ENCODE measurements at places on chromosomes 1 and 21.
A peak's percentile ranks its signal among the peaks of the same experiment; 100 is the strongest.

DNA sequence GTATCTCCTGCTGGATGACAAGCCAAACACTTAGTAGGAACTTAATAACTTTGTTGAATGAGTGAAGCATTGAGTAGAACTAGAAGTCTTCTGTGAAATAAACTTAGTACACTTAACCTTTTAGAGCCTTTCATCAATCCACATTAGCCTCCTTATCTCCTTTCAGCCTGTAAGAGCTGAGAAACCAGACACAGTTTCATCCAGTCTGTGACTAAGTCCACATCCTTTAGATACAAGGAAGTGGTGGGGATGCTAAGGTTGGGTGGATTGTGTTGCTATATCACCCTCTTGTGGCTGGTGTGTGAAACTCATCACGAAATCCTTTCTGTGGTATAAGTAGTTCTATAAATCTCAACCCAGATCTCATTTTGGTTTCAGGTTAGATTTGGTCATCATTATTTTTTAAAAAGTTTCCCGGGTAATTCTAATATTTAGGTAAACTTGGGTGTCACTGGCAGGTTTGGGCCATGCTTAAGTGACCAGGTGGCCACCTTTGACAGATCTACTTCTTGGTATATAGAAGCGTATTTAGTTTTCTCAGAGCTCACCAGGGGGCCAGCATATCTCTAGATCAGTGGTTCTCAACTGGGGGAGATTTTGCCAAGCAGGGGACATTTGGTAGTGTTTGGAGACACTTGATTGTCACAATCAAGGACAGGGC, 27.8 kb upstream of the CD84 start:
- DNase-seq: peak; percentile 44

- DNase-seq: peak; percentile 60
Observed at GRCh38 chr1:50929376-50929958, 30.6 kb downstream of the FAF1 start.

DNA sequence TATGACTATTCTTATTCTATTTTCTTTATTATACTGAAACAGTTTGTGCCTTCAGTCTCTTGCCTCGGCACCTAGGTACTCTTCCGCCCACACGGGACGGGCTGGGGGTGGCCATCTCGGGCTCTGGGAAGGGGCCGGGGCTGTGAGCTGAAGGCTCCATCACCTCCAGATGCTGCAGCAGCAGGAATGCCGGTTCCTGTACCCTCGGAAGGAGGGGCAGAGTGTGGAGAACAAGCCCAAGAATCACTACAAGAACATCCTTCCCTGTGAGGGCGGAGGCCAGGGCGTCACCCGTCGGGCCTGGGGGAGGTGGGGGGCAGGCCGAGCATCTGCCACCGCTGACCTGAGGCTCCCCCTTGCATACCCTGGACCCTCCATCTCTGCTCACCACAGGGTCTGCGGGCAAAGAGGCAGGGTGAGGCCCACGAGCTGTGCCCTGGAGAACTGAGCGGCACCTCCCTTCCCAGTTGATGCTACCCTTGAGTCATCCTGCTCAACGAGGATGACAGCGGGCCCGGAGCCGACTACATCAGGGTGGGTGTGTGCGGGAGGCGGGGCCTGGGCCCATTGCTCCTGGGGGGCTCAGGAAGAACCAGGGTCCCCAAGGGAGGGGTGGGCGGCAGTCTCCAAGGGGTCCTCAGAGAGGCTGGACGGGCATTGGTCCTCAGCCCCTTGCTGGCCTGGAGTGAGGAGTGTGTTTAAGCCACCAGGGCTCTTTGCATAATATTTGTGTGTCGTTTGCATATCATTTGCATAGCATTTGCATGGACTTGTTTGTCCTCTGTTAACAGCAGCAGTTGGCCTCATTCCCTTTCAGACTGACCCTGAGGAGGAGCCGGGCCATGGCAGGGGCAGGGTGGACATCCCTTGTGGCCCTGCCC, 7.5 kb downstream of the RNF223 start:
- no peak for DNase-seq

- DNase-seq: no peak
Observed at GRCh38 chr1:46618754-46619415, 2.3 kb upstream of the MOB3C start.

- no peak for DNase-seq
Observed at GRCh38 chr21:27840262-27840661, 873.4 kb upstream of the ADAMTS5 start.

DNA sequence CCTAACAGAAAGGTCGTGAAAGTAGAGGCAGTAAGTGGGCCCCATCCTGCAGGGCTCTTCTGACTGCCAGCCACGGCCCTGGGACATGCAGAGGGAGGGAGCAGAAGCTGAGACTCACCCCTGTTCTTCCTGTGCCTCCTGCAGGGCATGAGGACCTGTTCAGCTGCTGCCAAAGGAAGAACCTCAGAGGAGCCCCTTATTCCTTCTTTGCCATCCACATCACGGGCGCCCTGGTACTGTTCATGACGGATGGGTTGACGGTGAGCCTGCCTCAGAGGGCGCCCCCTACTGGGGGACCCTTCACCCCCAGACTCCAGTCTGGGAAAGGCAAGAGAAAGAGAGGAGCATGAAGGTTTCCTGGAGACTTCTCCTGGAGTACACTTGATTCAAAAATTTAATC, 47.1 kb downstream of the ELK4 start:
- no peak for DNase-seq

DNA sequence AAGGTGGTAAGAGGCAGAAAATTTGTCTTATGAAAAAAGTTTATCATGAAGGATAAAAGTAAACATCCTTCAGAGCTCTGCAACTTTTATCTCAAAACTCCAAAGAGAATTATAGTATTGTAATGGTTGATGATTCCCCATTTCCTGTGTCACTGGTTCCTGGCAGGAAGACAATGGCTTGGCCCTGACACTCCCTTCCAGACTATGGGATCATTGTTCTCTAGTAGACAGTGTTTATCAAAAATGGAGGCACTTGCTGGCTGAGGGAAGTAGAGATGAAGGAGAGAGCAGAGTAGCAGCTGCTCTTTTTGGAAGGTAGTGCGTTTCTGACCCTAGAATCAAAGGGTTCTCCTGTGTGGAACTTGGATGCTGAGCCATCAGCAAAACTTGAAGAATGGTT, 145.9 kb upstream of the ATP1B1 start:
- DNase-seq: peak; percentile 76

- DNase-seq: no peak
Observed at GRCh38 chr1:65478379-65479026, 58.0 kb downstream of the LEPR start.

GRCh38 chr1:60896701-60897363, 185.5 kb upstream of the NFIA start:
- DNase-seq: no peak

DNA sequence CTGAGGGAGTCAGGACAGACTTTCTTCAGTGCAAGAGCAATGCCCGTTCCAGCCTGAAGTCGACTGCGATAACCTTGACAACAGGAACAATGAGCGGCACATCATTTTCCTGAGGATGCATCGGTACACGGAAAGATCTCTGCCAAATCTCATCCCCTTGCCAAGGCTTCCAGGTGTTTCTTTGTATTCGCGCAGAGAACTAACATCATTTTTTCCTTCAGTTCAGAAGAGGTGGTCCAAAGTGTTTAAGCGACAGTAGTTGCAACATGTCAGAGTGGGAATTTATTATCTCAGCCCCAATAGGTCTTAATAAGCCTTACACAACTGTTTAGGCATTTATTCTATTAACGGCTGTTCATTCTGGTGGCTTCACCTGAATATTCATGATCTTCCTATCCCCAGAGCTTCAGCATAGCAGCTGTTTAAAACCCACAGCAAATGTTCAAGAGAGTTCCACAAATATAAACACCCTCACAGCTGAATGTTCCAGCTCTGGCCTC, 129.7 kb upstream of the NFIA start:
- DNase-seq: no peak

GRCh38 chr21:41880153-41880552, 1.0 kb upstream of the PRDM15 start:
- DNase-seq: no peak

- no peak for DNase-seq
Observed at GRCh38 chr1:65734979-65735378, 57.7 kb upstream of the PDE4B start.

GRCh38 chr1:111653709-111654108, 34.1 kb downstream of the RAP1A start:
- no peak for DNase-seq

DNA sequence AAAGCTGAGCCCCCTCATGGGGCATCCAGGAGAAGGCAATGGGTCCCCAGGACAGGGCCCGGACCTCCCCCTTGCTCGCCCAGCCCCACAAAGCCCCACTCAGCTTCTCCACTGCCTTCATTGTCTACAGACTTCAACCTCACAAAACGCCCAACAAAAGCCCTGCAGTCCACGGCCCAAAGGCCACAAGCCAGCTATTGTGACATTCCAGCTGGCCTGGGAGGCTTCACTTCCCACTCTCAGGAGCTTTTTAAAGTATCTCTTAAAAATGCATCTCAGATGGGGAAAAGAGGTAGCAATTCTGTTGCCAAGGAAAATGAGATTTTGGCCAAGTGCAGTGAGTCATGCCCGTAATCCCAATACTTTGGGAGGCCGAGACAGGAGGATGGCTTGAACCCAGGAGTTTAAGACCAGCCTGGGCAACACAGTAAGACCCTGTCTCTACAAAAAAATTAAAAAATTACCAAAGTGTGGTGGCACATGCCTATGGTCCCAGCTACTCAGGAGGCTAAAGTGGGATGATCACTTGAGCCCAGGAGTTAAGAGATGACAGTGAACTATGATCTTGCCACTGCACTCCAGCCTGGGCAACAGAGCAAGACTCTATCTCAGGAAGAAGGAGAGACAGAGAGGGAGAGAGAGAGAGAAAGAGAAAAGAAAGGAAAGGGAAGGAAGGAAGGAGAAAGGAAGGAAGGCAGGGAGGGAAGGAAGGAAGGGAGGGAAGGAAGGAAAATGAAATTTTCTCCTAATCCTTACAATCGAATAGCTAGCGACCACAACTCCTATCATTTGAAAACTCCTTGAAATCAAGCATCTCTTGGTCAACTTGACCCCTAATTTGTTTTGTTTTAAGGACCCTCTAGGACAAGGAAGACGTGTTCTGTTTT, 31.4 kb upstream of the TARDBP start:
- peak; percentile 86 for DNase-seq

DNA sequence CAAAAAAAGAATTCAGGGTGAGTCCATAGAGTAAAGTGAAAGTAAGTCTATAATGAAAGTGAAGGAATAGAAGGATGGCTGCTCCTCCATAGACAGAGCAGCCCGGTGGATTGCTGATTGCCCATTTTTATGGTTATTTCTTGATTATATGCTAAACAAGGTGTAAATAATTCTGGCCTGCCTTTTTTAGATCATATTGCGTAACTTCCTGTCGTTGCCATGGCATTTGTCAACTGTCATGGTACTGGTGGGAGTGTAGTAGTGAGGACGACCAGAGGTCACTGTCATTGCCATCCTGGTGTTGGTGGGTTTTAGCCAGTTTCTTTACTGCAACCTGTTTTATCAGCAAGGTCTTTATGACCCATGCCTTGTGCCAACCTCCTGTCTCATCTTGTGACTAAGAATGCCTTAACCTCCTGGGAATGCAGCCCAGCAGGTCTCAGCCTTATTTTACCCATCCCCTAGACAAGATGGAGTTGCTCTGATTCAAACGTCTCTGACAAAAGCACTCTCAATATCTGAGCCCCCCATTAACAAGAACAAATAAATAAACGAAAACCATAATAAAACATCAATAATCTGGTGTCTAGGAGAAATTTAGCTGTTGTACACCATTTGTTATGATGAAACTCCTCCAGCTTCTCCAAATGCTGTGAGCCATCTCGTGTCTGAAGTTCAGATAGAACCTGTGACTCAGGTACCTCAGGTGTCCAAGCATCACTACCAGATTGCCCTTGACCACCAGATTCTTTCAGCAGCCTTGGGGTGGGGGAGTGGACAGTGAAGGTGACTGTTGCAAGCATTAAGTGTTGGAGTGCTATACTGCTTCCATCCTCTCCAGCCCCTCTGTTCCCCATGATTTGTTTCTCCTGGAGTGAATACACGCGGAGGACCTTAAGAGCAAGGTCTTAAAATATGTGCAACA, 36.0 kb downstream of the EBNA1BP2 start:
- DNase-seq: no peak

DNA sequence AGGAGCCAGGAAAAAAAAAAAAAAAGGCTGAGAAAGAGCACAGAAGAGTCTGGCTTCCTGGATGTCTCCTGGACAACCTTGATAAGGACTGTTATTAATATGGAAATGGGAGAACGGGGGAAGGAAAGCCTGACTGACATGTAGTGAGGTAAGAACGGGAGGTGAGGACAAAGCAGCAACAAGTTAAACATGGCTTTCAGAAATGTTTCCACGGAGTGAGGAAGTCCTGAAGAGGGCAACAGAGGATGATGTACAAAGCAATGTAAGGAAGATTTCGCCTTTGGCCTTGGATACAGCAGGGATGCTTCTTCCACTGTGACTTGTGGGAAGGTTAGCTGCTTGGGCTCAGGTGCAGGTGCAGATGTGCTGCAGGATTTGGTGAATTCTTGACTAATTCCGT, 11.9 kb upstream of the NIBAN1 start:
- DNase-seq: no peak

GRCh38 chr1:206898915-206899431, 1.7 kb downstream of the IL24 start:
- DNase-seq: no peak

DNA sequence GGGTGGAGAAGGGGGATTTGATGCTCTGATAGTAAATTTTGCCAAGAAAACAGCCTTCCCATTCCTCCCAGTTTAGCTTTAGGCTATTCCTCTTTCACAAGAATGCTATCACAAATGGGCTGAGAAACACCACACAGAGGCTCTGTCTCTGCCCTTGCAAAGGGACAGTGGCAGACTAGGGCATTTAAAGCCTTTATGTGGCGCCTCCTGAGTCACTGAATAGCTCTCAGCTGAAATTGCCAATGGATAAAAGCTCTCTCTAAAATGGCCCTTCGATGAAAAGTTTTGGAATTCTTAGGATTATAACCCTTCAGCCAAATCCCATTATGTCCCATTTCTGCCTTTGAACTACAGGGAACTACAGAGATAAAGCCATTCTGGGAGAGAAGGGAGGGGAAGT, 1000.4 kb downstream of the ADGRL2 start:
- DNase-seq: no peak

DNA sequence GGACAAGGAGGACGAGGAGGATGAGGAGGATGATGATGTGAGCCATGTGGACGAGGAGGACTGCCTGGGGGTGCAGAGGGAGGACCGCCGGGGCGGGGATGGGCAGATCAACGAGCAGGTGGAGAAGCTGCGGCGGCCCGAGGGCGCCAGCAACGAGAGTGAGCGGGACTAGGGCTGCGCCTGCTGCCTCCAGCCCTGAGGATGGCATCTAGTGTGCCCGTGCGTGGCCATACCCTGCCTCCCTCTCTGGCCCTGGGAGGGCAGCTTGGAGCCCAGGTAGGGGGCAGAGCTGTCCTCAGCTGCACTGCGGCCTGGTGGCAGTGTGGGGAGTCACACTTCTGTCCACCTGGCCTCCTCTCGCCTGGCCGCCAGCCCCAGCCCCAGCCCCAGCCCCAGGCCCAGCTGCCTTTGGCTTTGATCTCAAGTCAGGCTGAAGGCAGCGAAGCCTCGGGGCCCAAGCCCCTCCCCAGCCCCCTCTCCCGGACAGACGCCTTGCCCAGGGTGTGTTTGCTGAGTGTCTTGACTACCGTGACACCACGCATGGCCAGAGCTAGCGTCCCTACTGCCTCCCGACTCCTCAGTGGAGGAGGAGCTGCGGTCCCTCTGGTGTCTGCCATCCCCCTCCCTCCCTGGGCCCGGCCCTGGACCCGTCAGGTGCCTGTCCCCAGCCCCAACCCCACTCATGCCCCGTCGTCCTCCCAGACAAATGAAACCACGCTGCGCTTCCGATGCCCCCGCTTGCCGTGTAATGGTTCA, 155.2 kb downstream of the PEX14 start:
- no peak for DNase-seq

GRCh38 chr1:10724052-10724494, 72.4 kb downstream of the CASZ1 start:
- DNase-seq: no peak
